ENCODE measurements at places on chromosomes 12 and 14. TPM values are rescaled to one million over a fixed set of nuclear protein-coding genes. Genes with fewer than 3 reads are reported as not detected.
A peak's percentile ranks its signal among the peaks of the same experiment; 100 is the strongest.

GRCh38 chr14:23181946-23182345, 1.5 kb downstream of the SLC7A8 start:
- H3K27ac ChIP-seq = peak overlapping the region; percentile 52
- no peaks in the 10 kb centered on the region for H3K27me3 ChIP-seq
- H3K4me3 ChIP-seq = no peak overlapping the region

DNA sequence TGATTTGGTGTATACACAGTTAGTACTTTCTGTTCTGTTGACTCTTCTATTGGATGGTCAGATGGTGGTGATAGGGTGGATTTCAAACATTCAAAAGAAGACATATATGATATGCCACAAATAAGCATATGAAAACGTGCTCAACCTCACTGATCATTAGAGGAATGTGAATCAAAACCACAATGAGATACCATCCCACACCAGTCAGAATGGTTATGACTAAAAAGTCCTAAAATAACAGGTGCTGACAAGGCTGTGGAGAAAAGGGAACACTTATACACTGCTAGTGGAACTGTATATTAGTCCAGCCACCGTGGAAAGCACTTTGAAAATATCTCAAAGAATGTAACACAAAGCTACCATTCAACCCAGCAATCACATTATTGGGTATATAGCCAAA, 425.5 kb downstream of the C12orf50 start:
- no peak overlapping the region for H3K4me3 ChIP-seq
- H3K4me1 ChIP-seq = no peaks in the 10 kb centered on the region
- H3K27ac ChIP-seq = no peak overlapping the region
- no peak for DNase-seq
- H3K36me3 ChIP-seq = no peaks in the 10 kb centered on the region

DNA sequence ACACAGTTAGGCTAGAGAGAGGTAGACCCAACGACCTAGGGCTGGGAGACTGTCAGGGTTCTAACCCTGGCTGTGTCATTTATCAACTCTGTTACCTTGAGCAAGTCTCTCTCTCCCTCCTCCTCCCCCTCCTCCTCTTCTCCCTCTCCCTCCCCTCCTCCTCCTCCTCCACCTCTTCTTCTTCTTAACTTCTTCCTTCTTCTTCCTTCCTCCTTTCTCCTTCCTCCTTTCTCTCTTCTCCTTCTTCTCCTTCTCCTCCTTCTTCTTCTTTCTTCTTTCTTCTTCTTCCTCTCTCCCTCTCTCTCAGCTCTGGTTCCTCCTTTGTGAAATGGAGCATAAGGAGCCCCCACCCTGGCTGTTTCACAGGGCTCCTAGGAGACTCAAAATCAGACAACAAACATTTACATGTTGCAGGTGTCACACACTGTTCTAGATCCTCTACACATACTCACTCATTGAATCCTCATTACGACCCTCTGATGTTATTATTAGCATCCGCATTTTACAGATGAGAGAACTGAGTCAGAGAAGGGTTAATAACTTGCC, 2.2 kb upstream of the KCNH3 start:
- H3K27me3 ChIP-seq = peaks cover 29% of the 10 kb centered on the region
- H3K27ac ChIP-seq = no peak overlapping the region
- no peak for DNase-seq
- H3K4me1 ChIP-seq = peaks cover 24% of the 10 kb centered on the region

GRCh38 chr12:53722450-53723041, 4.7 kb downstream of the CALCOCO1 start:
- H3K4me1 ChIP-seq = peaks cover 19% of the 10 kb centered on the region
- H3K36me3 ChIP-seq = peaks cover 38% of the 10 kb centered on the region
- no peak overlapping the region for H3K27ac ChIP-seq
- no peaks in the 10 kb centered on the region for H3K27me3 ChIP-seq

GRCh38 chr12:171743-172676, 41.9 kb downstream of the SLC6A12 start:
- H3K4me1 ChIP-seq = no peaks in the 10 kb centered on the region
- no peak for DNase-seq
- no peak overlapping the region for H3K27ac ChIP-seq
- H3K4me3 ChIP-seq = no peak overlapping the region
- H3K36me3 ChIP-seq = no peaks in the 10 kb centered on the region

GRCh38 chr14:33728010-33728498, 222.8 kb downstream of the EGLN3 start:
- DNase-seq = no peak
- H3K27me3 ChIP-seq = no peaks in the 10 kb centered on the region
- no peaks in the 10 kb centered on the region for H3K36me3 ChIP-seq
- H3K27ac ChIP-seq = no peak overlapping the region

DNA sequence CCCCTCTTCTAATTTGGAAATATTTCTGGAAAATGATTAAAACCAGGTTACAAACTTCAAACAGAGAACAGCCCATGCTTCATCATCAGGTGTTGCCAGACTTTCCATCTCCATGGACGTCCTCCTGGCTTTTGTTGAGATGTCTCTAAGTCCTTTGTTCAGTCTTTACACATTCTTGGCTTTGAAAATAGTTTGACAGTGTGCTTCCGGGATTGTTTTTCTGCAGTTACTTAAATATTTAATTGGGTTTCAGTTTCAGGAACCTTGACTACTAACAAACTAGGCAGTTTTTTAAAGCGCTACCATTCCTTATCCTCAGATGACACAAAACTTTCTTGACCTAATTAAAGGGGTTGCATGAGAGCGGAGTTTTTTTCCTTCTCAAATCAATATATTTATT, 47.8 kb downstream of the GOLGA5 start:
- no peak overlapping the region for H3K4me3 ChIP-seq
- H3K27ac ChIP-seq = no peak overlapping the region
- no peaks in the 10 kb centered on the region for H3K27me3 ChIP-seq
- H3K36me3 ChIP-seq = peaks cover 10% of the 10 kb centered on the region

VSIG10 gene
- total RNA-seq = 44.1 TPM

GALNT16 gene
- 0.59 TPM for total RNA-seq

SLC38A4 gene
- 0.81 TPM for total RNA-seq

DNA sequence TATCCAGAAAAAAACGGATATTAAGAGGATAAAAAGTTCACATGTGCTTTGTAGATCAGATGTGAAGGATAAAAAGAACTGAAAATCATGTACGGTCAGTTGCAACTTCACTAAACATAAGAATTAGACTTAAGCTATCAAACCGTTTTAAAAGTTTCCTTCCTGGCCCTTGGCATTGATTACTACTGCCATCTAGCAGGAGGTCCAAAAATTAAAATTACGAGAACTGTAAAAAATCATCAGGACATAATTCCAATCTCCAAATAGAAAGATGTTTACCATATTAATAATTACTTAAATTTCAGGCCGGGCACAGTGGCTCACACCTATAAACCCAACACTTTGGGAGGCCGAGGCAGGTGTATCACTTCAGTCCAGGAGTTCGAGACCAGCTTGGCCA, 7.9 kb downstream of the WDR89 start:
- H3K36me3 ChIP-seq = no peaks in the 10 kb centered on the region
- H3K27ac ChIP-seq = no peak overlapping the region
- no peak for DNase-seq
- no peak overlapping the region for H3K4me3 ChIP-seq
- H3K27me3 ChIP-seq = no peaks in the 10 kb centered on the region
- no peaks in the 10 kb centered on the region for H3K4me1 ChIP-seq

DNA sequence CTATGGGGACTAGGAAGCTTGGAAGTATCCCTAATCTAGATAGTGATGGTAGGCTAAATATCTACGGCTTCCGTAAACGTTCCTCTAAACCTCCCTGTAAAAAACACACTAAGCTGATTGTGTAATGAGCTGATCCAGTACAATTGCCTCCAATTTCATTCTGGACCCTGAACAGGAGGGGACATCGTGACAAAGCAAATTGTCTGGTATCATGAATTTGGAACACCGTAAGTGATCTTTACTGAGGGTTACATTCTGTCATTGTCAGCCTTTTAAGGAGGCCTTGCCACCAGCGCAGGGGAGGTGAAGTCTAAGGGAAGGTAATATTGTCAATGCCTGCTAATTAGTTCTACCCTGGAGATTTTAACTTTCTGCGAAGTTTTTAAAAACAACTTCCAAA, 487 bp upstream of the MGST1 start:
- peaks cover 5% of the 10 kb centered on the region for H3K4me1 ChIP-seq
- peak overlapping the region; percentile 50 for H3K4me3 ChIP-seq
- H3K36me3 ChIP-seq = no peaks in the 10 kb centered on the region
- no peak for DNase-seq

OR6S1 gene
- total RNA-seq = not detected

GRCh38 chr14:45998554-45998953, 653.0 kb downstream of the RPL10L start:
- no peaks in the 10 kb centered on the region for H3K4me1 ChIP-seq
- H3K27ac ChIP-seq = no peak overlapping the region
- no peaks in the 10 kb centered on the region for H3K27me3 ChIP-seq

DNA sequence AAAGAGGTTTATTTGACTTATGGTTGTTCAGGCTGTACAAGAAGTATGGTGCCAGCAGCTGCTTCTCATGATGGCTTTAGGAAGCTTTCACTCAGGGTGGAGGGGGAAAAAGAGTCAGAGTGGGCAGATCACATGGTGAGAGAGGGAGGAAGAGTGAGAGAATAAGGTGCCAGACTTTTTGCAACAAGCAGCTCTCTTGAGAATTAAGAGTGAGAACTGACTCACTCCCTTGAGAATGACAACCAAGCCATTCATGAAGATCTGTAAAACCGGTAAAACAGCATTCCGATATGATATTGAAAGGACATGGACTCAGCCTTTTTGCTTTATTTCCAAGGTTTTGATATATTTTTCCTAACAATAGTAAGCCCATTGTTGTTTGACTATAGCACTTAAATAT, 501.2 kb downstream of the GALC start:
- H3K36me3 ChIP-seq = no peaks in the 10 kb centered on the region
- no peaks in the 10 kb centered on the region for H3K27me3 ChIP-seq
- no peak overlapping the region for H3K27ac ChIP-seq
- DNase-seq = no peak
- H3K4me1 ChIP-seq = no peaks in the 10 kb centered on the region

DNA sequence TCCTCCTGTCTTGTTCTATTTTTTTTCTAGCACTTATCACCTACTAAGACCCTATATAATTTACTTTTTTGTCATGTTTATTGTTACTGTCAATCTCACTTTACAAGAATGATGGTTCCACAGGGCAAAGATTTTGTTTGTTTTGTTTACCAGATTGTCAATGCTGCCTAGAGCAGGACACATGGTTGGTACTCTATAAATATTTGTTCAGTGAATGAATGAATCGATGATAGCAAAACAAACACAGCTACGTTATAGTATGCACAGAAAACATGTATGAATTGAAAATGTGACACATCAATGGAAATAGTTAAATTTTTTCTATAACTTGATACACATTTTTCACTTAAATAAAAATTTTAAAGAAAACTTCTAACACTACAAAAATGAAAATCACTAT, 67.1 kb upstream of the KRR1 start:
- no peaks in the 10 kb centered on the region for H3K36me3 ChIP-seq
- no peak overlapping the region for H3K27ac ChIP-seq
- H3K27me3 ChIP-seq = no peaks in the 10 kb centered on the region
- H3K4me3 ChIP-seq = no peak overlapping the region
- DNase-seq = no peak

DNA sequence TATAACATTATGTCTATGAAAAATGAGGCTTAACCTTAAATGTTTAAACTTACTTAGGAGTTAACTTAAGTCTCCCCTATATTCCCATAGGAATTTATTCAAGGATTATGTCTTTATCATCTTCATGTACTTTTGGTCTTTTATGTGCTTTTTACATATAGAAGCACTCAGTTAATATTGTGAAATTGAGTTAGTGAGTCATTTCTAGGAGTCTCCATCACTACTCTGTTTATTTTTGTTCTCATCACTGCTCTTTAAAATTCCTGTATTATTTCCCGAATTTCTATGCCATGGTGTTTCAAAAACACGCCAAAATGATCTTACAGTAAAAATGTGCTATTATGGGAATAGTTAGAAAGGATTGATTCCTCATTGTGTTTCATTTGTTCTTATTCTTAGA, 31.6 kb downstream of the TBC1D15 start:
- peaks cover 8% of the 10 kb centered on the region for H3K4me1 ChIP-seq
- H3K27ac ChIP-seq = no peak overlapping the region
- H3K4me3 ChIP-seq = no peak overlapping the region

DNA sequence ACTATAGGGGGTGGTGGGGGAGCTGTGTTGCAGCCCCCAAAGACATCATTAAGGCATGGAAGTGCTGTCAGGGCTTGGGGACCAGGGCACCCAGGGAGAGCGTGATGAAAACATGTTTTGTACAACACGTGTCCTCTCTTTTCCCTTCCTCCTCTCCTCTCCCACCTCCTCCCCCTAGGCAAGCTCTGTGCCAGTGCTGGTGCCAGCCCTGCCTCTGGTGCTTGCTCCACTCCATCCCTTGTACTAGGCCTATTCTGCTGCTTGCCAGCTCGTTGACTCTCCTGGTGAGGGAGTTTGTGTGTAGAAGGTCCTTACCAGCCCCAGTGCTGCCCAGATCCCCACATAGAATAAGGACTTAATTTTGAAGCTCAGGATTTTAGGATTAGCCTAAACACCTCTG, 3.2 kb upstream of the RARG start:
- no peak overlapping the region for H3K4me3 ChIP-seq
- H3K27me3 ChIP-seq = no peaks in the 10 kb centered on the region
- H3K4me1 ChIP-seq = peaks cover 36% of the 10 kb centered on the region

TCL1B gene
- total RNA-seq = not detected

LARP4 gene
- 29.1 TPM for total RNA-seq

DNA sequence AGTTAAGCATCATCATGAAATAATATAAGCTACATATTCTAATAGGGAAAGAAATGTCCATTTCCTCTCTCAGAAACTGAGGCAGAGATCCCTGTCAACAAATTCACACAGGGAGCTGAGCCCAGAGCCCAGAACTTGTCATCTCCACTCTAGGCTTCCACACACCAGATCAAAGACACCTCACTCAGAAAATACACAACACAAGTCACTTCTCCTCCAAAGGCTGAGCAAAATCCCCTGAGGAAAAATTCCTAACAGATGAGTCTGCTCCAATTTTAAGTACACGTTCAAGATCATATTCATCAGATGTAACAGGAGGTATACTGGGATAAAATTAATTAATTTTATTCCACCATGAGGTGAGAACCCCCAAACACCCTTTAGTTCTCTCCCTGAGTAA, 227.3 kb downstream of the DPF3 start:
- DNase-seq = no peak
- no peaks in the 10 kb centered on the region for H3K4me1 ChIP-seq
- no peak overlapping the region for H3K4me3 ChIP-seq

DNA sequence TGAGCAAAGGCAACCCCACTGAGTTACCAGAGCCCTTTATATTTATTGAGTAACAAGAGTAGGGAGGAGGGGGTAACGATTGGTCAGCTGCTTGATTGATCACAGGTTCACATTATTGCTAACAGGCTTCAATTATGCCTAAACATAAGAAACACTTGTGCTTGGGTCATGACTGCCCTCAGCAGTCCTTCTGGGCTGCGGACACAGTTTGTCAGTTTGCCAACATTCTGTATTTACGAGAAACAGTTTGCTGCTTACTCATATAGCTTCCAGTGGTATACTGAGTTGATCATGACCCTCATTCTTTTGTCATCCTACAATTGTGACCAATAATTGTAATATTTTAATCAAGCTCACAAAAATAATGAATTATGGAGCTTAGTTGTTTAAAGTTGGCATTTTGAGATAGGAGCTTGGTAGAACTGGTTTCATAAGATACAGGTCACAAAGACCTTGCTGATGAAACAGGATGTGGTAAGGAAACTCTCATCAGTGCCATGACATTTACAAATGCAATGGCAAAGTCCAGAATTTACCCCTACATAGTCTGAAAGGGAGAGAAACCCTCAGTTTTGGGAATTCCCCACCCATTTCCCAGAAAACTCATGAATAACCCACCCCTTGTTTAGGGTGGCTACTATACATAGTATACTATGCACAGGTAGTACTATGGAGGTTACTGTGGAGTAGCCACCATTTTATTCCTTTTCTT, 1421.0 kb upstream of the FLRT2 start:
- H3K4me1 ChIP-seq = no peaks in the 10 kb centered on the region
- no peaks in the 10 kb centered on the region for H3K36me3 ChIP-seq
- no peaks in the 10 kb centered on the region for H3K27me3 ChIP-seq
- DNase-seq = no peak
- no peak overlapping the region for H3K4me3 ChIP-seq

All from upper lobe of left lung (tissue), 6 donors.